ENCODE measurements at places on chromosomes 6 and 20.

DNA sequence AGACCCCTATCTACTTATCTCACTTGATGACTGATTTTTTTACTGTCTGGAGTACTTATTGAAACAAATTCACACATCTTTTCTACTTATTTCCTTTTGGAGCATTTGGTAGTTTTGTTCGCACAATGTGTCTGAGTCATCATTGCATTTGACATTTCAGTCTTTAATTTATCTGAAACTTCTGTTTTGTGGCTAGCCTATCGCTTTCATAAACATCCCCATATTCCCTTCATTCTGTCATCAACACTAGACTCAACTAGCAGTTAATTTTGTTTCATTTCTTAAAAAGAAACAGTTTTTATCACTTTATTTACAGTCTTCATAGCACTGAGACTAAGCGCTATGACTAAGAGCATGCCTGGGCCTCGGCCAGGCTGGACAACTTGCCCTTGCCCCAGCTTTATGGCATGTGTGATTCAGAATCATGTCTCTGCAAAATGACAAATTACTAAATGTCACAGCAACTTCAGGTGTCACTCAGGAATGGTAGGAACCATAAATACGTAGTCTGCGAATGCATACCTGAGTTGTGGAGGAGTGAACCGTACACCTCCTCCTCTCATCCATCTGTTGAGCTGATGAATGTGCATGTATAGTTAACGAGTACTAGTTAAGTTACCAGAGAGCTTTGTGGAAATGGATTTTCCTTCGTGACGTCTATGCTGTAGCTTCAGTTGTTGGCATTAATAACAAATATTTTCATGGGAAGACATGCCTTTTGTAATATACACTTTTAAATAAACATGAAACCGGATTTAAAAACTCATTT is 16.2 kb downstream of the L3MBTL3 start:
- DNase-seq: no peak

- no peak for DNase-seq
Observed at GRCh38 chr20:24764027-24764793, 184.9 kb upstream of the CST7 start.

DNA sequence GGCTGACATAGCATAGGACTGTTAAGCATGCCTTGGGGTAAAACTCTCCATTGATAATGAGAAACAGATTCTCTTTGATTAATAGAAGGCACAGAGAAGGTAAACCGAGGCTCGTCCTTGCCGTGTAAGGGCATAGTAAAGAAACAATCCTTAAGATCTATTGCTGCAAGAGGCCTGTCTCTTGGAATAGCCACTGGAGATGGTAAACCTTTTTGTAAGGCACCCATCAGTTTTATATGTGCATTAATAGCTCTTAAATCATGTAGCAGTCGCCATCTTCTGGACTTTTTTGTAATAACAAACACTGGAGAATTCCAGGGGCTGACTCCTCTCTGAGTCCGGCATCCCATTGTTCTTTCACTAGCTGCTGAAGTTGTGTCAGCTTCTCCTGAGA is 8.4 kb upstream of the ABHD12 start:
- no peak for DNase-seq

- DNase-seq: no peak
Observed at GRCh38 chr20:51512645-51513044, 29.9 kb downstream of the NFATC2 start.

DNA sequence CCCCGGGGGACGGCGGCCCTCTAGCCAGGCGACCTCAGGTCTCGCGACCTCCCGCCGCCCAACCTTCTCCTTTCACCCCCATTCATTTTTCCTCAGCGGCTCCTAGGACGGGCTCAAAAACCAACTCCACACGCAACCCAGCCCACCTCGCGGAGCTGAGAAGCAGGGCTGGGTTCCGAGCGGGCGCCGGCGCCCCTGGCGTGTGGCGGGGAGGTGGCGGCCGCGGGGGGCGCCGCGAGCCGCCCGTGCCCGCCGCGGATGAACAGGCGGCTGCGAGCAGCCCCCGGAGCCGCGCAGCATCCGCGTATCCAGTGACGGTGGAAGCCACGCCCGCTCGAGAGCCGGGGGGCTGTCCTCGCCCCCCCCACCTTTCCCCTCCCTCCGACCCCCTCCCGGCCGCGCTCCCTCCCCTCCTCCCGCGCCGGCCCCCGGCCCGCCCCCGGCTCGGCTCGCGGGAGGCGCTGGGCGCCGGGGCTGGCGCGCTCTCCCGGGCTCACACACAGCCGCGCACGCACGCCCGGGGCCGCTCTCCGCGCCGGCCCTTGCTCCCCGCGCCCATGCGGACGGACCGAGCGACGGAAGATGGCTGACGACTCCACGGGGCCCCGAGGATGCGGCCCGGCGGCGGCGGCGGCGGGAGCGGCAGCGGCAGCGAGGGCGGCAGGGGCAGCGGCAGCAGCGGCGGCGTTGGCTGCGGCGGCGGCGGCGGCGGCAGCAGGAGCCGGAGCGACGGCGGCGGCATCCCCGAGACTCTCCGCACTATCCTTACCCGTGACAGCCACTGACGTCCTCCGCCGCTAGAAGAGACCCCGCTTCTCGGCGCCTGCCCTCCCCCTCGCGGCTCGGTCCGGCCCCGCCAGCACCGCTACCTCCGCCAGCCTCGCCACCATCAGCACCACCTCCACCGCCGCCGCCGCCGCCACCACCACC is at the start of gene SOBP:
SOBP (plus strand) TSS at position 482 of the 930 bp plus-strand sequence. CDS start 500 bp downstream, outside the sequence.
- peak; percentile 11 for DNase-seq

GRCh38 chr20:56724241-56724757 is 95.2 kb downstream of the TFAP2C start:
- DNase-seq: no peak

- no peak for DNase-seq
Observed at GRCh38 chr6:161828355-161828754, 554.5 kb upstream of the AGPAT4 start.

- no peak for DNase-seq
Observed at GRCh38 chr6:2517401-2517800, 233.3 kb downstream of the MYLK4 start.

- DNase-seq: no peak
Observed at GRCh38 chr6:121652726-121653623, 217.5 kb downstream of the GJA1 start.

- DNase-seq: no peak
Observed at GRCh38 chr6:167578371-167578901, 248.3 kb upstream of the AFDN start.

DNA sequence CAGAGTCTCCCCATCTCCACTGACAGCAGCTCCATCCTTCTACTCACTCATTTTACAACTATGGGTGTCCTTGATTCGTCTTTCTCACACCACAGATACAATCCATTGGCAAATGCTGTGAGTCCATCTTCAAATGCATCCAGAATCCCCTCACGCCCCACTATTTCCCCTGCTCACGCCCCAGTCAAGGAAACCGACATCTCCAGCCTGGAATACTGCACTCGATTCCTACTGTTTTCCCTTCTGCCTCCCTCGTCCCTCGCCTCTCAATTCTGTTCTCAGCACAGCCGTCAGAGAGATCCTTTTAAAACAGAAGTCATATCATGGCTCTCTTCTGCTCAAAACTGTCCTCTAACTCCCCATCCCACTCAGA is 4.7 kb downstream of the HLA-B start:
- DNase-seq: no peak

GRCh38 chr6:45697605-45698004 is 318.1 kb downstream of the CLIC5 start:
- DNase-seq: no peak

- DNase-seq: no peak
Observed at GRCh38 chr6:9634776-9635175, 780.1 kb downstream of the TFAP2A start.

DNA sequence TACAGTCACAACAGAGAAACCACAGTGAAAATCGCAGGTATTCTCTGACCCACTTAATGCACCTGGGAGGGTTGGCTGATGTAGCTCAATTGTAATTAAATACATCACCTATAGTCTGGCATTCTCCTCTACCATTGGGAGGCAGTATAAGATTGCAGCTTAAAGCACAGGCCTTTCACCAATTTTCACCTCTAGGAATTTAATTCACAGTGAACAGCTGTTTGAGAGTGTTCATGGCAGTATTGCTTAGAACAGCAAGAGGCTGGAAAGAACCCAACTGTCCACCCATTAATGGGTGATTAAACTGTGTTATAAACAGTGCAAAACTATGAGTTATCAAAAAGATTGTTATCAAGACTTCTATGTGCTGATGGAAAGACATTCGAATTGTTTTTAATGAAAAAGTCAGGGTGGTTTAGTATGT is 2.0 kb downstream of the EDEM2 start:
- DNase-seq: no peak

- no peak for DNase-seq
Observed at GRCh38 chr6:43299338-43300293, 1.6 kb downstream of the SLC22A7 start.

DNA sequence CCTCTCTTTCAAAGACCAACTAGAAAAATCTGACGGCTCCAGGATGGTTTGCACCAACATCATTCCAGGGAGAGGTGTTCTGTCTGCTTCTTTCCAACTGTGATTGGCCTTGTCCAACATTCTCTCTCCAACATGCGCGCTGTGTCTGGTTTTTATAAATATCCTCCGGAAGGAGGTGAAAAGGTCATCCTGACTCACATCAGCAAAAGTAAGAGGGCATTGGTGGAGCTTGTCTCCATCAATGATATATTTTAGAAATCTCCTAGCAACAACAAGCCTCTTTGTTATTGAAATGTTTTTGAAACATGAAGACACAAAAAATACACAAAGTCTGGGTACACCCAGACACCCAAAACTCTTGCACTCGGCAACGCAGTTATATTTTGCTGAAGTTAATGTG is 475.3 kb upstream of the JARID2 start:
- no peak for DNase-seq

- no peak for DNase-seq
Observed at GRCh38 chr6:56642366-56643261, at the start of gene DST. Gene DST (minus strand): TSS chr6:56642889.

- DNase-seq: no peak
Observed at GRCh38 chr20:55540486-55540885, 464.8 kb downstream of the CBLN4 start.

DNA sequence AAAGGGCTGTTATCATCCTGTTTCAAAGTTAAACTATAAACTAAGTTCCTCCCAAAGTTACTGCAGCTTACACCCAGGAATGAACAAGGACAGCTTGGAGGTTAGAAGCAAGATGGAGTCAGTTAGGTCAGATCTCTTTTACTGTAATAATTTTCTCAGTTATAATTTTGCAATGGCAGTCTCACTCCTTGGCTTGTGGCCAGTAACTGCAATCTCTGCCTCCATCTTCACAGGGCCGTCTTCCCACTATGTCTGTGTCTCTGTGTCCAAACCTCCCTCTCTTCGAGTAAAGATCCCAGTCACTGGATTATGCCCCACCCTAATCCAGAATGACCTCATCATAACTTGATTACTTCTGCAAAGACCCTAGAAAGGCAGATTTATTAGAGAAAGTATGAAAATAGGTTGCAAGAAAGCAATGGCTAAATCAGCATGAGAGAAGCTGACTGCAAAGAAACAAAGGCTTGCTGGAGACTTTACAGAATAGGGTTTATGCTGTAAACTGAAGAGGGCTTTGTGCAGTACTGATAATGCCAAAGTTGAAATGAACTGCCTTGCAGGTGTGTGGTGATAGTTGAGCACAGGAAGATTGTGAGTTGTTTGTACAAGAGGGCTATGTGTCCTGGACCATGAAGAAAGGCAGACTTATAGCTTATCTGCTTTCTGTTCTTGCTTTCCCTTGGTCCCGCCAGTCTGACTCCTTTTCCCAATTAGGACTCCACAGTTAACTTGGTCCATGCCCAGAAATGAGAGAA is 28.4 kb downstream of the GPX6 start:
- no peak for DNase-seq

- no peak for DNase-seq
Observed at GRCh38 chr6:52620906-52621190, 44.0 kb upstream of the TRAM2 start.

DNA sequence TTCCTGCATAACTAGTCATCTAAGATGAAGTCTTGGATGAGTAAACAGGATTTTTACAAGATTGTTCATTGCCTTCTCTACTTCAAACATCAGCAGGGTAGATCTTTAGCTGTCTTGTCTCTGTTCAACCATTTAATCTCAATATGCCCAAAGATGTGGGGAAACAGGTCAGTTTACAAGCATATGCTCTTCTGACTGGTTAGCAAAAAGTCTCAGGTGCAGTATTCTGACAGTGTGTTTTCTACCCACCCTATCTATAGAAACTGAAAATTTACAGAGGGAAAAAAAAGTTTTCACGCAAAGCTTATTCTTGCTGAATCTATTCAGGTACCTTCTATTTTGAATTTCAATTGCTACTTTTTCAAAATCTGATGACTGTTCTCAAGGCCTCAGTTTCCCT is 29.0 kb downstream of the MAP3K5 start:
- DNase-seq: no peak

DNA sequence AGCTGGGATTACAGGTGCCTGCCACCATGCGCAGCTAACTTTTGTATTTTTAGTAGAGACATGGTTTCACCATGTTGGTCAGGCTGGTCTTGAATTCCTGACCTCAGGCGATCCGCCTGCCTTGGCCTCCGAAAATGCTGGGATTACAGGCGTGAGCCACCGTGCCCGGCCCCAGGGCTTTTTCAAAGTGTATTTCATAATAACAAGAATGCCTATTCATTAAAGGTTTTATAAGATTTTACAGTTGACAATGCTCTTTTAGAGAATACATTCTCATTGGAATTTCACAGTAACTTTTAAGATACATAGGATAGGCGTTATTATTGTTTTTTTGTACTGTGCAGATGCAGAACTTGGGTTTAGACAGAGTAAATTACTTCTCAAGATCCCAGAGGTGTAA is 52.6 kb upstream of the PTPRK start:
- DNase-seq: no peak

- no peak for DNase-seq
Observed at GRCh38 chr6:165835410-165835851, 172.4 kb upstream of the PDE10A start.

DNA sequence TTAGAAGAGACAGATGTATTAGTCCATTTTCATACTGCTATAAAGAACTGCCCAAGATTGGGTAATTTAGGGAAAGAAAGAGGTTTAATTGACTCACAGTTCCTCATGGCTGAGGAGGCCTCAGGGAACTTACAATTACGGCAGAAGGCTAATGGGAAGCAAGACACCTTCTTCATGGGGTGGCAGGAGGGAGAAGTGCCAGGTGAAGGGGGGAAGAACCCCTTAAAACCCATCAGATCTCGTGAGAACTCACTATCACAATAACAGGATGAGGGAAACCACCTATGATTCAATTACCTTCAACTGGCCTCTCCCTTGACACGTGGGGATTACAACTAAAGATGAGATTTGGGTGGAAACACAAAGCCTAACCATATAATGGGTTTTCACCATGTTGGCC is 28.9 kb upstream of the PNRC1 start:
- DNase-seq: no peak

Data from effector memory CD4-positive, alpha-beta T cell (primary cell).